ENCODE measurements at places on chromosomes 5 and 9. TPM values are rescaled to one million over a fixed set of nuclear protein-coding genes. Genes with fewer than 3 reads are reported as not detected.

The EGFLAM gene
- 3.7 TPM for total RNA-seq

The MLANA gene
- total RNA-seq: not detected

The SH3RF2 gene
- total RNA-seq: 9.5 TPM

The LCP2 gene
- total RNA-seq: 21.7 TPM

The MARCOL gene
- not detected for total RNA-seq

The ADGRD2 gene
- 0.29 TPM for total RNA-seq

The AFAP1L1 gene
- total RNA-seq: 8.4 TPM

DNA sequence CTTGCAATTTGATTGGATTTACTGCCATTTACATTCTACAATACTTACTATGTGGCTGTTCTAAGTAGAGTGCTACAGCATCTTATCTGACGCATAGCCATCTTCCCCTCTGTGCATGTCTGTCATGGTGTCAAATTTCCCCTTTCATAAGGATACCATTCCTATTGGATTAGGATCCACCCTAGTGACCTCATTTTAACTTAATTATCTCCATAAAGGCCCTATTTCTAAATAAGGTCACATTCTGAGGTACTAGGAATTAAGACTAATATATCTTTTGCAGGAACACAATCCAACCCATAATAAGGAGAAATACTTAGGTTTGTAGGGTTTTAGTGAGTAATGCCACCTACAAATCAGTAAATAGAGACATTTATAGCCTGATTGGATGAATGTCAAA lies 268.0 kb downstream of the ADAMTSL1 start:
- DNase-seq: no peak

DNA sequence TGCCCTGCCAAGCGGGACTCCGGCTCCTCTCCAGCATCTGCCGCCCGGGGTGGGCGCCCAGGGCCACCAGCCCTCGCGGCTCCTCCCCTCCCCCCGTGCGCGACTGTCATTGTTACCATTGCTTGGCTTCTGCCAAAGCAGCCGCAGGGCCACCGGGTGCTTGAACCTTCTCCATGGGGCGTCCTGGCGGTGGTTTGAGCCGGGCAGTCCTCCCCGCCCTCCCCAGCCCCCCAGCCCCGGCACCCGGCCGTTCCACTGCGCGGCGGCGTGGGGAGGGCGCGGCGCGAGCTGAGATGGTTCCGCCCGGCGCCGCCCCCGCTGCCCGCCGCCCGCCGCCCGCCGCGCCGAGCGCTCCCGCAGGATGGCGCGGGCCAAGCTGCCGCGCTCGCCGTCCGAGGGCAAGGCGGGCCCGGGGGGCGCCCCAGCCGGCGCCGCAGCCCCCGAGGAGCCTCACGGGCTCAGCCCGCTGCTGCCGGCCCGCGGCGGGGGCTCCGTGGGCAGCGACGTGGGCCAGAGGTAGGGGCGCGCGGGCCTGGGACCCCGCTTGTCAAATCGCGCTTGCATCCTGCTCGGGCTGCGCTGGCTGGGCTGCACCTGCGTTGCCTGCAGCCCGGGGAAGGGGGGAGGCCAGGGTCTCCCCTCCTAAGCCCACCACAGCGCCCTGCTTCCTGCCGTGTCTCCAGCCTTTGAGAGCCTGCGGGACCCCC lies 34.4 kb downstream of the KCNT1 start:
- no peak for DNase-seq

DNA sequence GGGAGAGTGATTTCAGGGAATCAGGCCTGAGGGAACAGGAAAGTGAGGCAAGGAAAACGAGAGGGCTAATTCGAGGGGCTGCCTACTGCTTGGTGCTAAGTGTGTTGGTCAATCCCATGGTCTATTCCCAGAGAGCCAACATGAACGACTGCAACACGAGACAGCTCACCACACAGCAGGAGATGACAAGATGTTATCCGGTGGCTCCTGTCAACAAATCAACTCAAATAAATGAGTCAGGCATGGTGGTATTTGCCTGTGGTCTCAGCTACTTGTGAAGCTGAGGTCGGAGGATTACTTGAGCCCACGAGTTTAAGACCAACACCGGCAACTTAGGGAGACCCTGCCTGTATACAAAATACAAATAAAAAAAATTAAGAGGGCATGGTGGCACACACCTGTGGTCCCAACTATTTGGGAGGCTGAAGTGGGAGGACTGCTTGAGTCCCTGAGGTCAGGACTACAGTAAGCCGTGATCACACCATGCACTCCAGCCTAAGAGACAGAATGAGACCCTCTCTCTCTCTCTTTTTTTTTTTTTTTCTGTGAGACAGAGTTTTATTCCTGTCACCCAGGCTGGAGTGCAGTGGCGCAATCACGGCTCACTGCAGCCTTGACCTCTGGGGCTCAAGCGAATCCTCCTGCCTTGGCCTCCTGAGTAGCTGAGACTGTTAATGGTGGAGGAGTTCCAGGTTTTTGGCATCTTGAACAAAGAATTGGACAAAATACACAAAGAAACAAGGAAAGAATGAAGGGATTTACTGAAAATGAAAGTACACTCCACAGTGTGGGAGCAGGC lies 9.0 kb upstream of the FAF2 start:
- no peak for DNase-seq

DNA sequence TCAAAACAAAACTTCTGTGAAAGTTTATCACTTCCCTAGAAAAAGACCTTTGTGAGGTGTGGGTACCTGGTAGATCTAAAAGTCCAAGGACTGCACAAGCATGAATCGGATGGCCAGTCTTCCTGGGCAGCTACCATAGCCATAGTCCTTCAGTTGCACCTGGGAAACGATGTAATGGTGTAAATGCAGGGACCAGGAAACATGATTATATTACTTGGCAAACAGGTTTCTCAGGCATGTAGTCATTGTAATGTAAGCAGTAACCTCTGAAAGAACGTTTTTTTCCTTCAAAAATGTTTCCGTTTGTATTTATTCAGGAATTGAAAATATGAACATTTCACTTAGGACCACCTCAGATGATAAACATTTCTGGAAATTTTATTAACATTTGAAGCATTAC lies 433.4 kb downstream of the DTWD2 start:
- no peak for DNase-seq

DNA sequence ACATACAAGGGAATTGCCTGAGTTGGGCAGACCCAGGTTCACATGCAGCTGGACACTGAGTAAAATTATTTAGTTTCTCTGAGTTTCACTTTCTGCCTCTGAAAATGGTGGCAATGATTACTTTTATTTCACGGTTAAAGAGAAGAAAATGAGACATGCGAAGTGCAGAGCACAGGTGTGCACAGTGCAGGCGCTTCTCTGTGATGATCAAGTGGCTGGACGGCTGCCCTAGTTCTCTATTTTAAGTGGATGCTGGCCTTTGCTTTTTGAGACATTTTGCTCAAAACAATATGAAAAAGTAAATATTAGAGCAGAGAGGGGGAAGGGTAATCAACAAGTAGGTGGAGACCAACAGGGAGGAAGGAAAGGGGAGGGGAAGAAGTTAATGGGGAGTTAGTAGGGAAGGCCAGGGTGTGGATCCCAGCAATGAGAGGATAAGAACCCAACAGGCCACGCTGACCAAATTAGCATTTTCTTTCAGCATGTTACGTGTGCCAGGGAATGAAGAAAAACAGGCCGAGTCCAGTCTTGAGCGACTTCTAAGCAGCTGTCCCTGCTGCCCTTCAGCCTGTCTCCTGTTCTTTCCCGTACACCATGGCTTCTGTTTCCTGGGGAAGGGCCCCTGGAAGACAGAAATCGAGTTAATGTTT lies 16.1 kb downstream of the SNX18 start:
- peak; percentile 74 for DNase-seq

DNA sequence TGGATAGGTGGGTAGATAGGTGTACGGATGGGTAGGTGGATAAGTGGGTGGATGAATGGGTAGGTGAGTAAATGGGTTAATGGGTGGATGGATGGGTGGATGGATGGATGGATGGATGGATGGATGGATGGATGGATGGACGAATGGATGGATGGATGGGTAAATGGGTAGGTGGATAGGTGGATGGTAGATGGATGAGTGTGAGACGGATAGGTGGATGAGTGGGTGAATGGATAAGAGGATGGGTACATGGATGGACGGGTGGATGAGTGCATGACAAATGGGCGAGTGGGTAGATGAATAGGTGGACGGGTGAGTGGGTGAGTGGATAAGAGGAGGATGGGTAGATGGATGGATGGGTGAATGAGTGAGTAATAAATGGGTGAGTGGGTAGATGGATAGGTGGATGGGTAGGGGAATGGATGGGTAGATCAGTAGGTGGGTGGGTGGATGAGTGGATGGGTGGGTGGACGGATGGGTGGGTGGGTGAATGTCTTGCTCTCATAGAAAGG lies 179.2 kb downstream of the FGF18 start:
- no peak for DNase-seq

DNA sequence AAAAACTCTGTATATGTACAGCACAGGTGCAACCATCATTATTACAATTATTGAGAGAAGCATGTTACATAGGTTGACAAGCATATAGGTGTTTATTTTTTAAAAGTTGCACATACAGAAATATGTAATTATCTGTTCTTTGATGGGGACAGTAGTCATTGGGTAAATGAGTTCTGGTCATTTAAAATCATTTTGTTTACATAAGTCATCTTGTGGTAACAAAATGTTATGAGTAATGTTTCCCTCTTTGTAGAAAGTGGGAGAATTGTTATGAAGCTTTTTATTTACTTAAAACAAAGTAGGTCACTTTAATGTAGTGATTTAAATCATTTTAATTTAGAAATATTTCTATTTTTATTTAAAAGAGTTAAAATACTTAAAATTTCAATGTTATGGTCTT lies 33.8 kb upstream of the FBXL17 start:
- DNase-seq: no peak

- no peak for DNase-seq
Measured at GRCh38 chr9:27632254-27632653, 59.0 kb upstream of the C9orf72 start.

- DNase-seq: no peak
Measured at GRCh38 chr5:1474183-1474839, 29.1 kb upstream of the SLC6A3 start.

GRCh38 chr5:3186736-3187405 lies 408.8 kb upstream of the IRX1 start:
- no peak for DNase-seq

- no peak for DNase-seq
Measured at GRCh38 chr5:41852293-41852692, 17.9 kb downstream of the OXCT1 start.

- DNase-seq: peak; percentile 77
Measured at GRCh38 chr9:112174222-112174964, 704 bp downstream of the SUSD1 start.

GRCh38 chr9:97543561-97543960 lies 42.1 kb downstream of the TMOD1 start:
- DNase-seq: no peak

DNA sequence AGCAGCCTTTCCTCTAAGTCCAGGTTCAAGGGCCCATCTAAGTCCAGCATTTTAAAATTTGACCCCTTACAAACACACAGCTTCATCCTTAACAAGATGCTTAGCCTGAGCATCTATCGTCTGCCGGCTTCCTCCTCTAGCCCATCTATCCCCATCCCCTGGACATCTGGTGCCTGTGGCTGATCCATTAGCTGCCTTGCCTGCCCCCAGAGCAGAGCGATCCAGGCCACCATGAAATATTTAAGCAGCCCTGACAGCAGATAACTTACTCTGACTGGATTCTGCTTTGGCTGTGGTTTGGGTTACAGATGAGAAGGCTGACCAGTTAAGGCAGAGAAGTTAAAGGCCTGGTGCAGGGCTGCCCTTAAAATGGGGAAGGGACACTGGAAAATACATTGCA lies 30.9 kb upstream of the CPEB4 start:
- DNase-seq: no peak

DNA sequence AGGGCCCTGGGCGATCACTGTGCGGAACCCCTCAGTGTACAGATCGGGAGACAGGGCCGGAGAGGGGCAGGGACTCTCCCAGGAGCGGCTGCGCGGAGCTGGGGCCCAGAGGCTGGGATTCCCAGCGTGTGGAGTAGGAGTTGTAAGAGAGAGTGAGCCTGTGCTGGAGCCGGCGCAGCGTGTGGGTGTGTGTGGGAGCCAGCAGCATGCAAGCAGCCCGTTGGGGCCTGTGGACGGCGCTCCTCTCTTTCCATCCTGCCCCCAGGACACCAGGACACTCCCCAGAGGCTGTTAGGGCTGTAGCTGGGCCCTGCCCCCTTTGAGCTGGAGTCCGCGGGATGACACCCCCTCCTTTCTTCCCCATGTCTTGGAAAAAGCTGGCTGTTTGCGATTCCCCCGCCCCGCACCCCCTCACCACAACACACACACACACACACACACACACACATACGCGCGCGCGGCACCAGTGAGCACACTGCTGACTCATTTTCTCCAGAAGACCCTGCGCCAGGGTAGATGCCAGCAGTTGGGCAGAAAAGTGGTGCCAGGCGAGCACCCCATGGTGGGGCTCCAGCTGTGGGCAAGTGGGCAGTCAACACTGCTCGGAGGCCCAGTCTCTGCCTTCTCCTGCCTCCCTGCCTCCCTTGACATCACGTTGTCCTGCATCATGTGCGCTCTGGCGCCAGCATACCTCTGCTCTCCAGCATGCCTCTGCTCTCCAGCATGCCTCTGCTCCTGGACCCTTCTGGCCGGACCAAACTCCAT lies 1.5 kb downstream of the COL27A1 start:
- DNase-seq: peak; percentile 70

- no peak for DNase-seq
Measured at GRCh38 chr5:130939059-130939458, 226.0 kb downstream of the HINT1 start.

GRCh38 chr5:174532455-174533453 lies 191.6 kb upstream of the MSX2 start:
- DNase-seq: peak; percentile 91

- no peak for DNase-seq
Measured at GRCh38 chr5:84017523-84018172, 297.0 kb upstream of the HAPLN1 start.

DNA sequence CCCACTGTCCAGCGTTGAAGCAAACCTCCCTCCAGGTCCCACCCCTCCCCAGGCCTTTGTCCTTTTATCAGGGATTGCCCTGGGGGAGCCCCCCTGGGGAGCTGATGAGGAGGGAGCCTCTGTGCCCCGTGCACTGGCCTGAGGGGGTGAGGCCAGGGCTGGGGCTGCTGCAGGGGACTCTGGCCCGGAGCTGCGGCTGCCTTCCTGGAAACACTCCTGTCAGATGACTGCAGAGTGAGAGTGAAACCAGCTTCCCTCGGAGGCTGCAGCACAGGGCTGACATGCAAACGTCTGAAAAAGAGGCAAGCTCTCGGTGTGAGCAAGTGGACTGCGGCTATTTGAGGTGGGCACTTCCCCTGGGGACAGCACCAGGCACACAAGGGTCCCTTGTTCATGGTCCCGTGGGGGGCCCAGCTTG lies 4.6 kb upstream of the TRAF2 start:
- DNase-seq: no peak

DNA sequence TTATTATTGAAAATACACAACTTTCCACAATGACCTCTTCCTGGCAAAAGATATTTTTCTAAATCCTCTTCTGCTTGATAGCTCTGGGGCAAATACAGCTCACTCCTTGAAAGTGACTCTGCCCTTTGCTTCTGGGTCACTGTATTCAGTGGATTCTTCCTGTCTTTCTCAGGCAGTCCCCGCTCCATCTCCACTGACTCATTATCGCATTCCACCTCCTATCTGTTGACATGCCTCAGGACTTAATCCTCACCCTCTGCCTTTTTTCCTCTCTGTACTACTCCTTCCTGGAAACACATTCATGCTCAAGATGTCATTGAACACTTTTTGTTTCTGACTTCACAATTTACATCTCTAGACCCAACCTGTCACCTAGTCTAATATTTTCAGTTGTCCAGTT lies 8.4 kb upstream of the RGS7BP start:
- no peak for DNase-seq

Data from ureter (tissue), 1 donor.